Right hindlimb (tissue), 1 donor: ENCODE measurements at places on chromosomes 5 and 9.

GRCh38 chr5:107329850-107330249 is 340.9 kb downstream of the EFNA5 start:
- DNase-seq: no peak

- no peak for DNase-seq
These were observed 68.5 kb upstream of the RAI14 start for GRCh38 chr5:34587355-34588241.

DNA sequence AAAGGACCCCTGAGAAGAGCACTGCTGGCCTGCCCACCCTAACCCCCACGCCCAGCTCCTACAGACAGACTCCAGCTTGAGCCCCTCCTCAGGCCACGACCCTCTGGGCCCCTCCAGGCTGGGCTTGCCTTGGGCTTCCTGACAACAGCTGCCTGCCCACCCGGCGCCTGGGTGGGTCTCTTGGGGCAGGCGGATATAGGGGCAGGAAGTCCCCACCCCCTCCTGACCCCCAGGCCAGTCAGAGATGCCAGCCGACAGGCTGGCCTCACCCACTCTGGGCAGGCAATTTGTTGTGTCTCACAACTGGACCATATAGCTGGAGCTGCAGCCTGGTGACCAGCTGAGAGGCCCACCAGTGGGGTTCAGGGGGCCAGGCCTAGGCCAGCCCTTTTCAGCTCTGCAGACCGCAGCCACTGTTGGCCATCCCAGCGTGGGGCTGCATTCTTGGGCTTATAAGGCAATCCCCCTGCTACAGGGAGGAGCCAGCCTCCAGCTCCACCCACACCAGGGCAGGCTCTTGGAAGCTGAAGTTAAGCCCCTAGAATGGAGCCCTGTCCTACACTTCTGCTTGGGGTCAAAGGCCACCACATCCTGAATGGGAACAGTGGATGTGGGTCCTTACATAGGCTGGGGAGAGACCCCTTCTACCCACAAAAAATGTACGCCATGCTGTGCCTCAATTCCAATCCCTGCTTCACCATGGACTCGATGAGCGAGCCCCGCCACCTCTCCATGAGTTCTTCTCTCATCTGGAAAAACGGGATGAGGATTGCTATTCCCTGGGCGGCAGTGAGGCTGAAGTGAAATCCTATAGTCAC is 2.0 kb downstream of the PDLIM7 start:
- DNase-seq: peak; percentile 93

- no peak for DNase-seq
These were observed at the start of gene CER1 for GRCh38 chr9:14722391-14723035. CER1 (minus strand) TSS chr9:14722733; CDS start chr9:14722672, 61 bp downstream.

DNA sequence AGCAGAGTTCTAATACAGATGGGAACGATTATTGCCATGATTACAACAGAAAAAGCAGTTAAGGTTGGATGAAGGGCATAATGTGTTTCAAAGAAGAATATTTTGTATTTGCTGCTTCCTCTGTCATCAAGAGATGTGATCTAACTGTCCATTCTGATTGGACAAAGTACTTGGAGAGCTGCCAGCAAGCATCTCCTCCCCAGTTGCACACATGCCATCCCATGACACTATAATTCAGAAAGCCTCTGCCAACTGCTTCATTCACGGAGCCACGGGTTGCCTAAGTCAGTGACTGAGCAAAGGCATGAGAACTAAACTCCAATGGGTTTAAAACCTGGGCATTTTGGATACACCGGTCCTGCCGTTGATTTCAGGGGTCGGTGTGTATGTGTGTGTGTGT is 253.8 kb downstream of the CRB2 start:
- DNase-seq: no peak

GRCh38 chr5:98301547-98301946 is 471.9 kb upstream of the RGMB start:
- peak; percentile 29 for DNase-seq

DNA sequence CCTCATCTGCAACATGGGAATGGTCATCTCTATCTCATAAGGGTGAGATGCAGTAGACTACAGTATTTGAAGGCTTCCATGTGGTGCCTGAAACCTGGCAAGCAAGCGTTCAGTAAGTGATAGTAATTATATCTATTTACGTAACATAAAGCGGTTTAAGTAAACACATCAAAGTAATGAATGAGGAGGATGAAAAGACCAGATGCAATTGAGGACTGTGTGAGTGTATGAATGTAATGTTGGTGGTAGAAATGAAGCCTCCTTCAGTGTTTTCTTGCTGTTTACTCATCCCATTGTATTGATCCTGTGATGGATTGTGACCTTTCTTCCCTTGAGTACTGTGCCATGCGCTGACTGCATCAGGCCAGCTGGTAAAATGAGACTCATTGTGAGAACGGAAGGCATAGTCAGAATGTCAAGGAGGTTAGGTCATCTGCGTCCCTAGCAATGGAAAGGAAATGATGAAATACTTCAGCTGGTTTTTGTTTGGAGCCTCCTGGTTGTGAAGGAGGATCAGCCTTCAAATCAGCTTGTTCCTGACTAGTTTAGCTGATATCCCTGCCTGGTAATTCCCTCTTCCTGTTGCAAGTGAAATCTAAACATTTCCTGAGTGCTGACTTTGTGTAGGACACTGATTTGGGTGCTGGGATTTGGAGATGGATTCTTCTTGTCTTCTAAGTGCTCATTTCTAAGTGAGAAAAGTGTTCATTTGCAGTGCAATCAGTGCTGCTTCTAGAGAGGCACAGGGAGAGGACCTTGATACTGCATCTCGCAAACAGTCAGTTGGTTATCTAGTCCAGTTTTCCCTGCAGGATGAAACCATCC is 35.6 kb downstream of the TNFSF8 start:
- no peak for DNase-seq

DNA sequence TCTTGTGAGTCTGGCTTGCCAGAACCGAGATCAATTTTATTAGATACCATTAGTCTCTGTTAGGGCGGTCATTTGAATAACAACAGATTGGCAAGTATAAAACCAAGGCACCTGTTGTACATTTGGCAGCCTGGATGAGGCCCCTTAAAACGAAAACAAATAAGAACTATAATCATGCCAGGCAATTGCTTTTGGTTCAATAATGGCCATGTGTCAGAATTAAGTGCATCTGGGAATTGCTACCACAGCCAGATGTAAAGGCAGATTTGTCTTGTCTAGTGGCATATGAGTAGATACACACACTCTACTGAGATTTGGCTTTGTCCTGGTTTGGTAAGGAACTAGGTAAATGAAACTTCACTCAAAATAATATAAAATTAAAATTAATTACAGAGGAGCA is 1046.2 kb upstream of the DMAC1 start:
- no peak for DNase-seq

- DNase-seq: no peak
These were observed 136.8 kb downstream of the CFAP90 start for GRCh38 chr5:7714119-7714518.

DNA sequence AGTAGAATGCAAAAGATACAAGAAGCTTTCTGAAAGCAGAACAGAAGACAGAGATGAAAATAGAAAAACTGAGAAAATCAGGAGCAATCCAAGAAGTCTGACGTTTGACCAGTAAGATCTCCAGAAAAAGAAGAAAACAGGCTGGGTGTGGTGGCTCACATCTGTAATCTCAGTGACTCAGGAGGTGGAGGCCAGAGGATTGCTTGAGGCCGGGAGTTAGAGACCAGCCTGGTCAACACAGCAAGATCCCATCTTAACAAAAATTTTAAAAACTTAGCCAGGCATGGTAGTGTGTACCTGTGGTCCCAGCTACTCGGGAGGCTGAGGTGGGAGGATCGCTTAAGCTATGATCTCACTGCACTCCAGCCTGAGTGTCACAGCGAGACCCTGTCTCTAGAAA is 15.9 kb downstream of the RETREG1 start:
- DNase-seq: no peak

DNA sequence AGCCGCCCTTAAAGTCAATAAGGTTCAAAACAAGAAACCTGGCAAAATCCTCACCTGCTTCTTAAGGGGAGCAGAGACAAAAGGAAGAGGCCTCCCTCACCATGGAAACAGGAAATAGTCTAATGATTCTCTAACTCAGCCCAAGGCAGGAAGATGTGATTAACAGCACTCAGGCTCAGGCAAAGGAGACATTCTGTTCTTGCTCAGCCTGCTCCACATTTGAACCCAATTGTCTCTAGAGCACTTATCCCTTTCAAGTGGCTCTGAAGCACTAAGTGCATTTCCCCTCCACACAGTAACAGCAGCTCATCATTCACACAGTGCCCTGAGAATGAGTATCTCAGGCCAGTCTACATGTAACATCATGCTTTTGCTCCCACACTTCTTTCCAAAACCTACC is 72.3 kb downstream of the NIPSNAP3B start:
- DNase-seq: no peak

GRCh38 chr9:79003514-79003913 is 568.3 kb upstream of the TLE4 start:
- DNase-seq: no peak

GRCh38 chr9:120931231-120932085 is 4.9 kb upstream of the TRAF1 start:
- no peak for DNase-seq

DNA sequence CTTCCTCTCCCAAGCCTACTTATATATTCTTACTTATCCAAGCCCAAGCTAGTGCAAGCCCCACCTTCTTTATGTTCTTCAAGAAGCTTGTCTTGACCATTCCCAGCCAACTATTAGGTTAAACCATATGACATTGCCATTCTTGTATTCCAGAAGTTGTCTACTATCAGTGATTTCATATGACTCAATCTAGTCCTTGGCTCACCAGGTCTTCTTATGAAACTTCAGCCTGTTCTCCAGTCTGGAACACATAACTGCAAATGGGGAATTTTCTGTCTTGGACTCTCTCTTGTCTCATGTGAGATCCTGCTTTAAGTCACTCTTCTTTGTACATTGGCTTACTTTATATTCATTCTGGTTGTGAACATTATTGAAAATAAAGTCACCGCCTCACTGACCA is 130.7 kb downstream of the TTLL11 start:
- no peak for DNase-seq

GRCh38 chr9:97554566-97555075 is 53.2 kb downstream of the TMOD1 start:
- no peak for DNase-seq

DNA sequence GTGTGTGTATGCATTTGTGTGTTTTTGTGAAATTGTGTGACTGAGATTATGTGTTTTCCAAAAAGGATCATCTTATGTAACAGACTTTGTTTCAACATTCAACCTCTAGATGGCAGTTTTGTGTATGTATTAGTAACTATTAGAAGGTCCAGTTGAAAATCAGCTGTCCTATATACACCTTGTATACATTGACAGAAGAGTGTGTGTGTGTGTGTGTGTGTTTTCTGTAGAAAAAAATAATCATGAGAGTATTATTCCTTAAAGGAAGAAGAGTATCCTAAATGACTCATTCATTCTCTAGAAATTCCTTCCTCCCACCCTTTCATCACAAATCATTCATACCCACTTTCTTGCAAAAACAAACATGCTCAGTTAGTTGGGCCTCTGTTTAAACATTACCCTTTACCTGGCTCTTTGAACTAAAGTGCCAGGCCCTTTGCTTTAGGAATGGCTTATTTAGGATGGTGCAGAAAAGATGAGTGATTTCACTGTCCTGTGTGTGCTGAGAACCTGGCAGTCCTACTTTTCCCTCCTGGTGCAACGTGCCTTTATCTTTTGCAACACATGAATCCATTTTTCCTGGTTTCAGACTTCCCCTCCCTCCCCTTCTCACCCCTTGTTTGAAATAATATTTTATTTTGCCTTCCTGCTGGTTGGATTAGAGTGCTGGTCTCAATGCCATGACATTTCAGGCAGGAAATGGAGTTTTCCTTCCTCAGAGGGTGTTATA is 152.2 kb downstream of the ARHGAP26 start:
- no peak for DNase-seq

- no peak for DNase-seq
These were observed 122.6 kb upstream of the KLF4 start for GRCh38 chr9:107612136-107612535.

DNA sequence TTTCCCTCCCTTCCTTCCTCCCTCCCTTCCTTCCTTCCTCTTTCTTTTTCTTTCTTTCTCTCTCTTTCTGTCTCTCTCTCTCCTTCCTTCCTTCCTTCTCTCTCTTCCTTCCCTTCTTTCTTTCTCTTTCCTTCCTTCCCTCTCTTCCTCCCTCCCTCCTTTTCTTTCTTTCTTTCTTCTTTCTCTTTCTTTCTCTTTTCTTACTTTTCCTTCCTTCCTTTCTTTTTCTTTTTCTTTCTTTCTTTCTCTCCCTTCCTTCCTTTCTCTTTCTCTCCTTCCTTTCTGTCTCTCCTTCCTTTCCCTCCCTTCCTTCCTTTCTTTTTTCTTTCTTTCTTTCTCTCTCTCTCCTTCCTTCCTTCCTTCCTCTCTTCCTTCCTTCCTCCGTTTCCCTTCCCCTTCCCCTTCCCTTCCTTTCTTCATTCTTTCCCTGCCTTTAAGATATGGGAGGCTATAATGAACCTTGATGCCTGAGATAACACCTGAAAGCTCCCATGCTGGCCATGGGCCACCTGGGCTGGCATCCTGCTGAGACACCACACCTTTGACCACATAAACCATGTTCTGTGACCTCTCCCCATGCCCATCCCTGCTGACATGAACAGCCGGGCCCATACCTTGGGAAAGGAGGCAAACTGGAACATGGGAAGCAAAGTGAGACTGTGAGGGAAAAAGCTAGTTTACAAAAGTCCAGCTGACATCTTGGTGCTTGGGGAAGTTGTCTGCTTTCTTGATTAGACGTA is 197.8 kb upstream of the ZNF618 start:
- no peak for DNase-seq

DNA sequence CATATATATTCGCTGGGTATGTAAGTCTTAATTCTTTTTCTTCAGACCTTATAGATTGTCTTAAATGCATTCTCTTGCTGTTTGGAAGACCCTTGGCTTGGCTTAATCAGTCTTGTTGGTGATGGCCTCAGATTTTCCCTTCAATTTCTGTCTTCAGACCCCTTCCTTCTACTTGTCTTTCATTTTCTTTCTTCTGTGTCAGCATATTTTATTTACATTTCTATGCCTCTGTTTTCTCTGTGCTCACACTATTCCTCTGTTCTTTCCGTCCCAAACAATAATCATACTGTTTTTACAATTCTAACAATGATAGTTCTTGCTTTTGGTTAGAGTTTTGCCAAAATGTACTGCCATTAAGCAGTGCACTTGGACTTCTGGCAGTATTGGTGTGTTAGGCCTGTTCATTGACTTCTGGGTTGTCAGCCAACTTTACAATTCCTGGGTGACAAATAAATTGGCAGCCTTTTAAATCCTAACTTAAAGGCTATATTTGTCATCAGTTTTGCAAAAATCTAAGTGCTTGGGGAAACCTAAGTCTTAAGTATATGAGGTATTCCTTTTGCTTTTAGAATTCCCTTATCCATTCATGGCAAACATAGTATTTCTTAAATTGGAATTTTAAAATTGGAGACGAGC is 8.0 kb downstream of the SRFBP1 start:
- DNase-seq: no peak

DNA sequence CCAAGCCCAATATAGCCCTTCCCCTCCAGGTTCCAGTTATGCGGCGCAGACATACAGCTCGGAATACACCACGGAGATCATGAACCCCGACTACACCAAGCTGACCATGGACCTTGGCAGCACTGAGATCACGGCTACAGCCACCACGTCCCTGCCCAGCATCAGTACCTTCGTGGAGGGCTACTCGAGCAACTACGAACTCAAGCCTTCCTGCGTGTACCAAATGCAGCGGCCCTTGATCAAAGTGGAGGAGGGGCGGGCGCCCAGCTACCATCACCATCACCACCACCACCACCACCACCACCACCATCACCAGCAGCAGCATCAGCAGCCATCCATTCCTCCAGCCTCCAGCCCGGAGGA is 6.3 kb downstream of the NR4A3 start:
- no peak for DNase-seq
